ENCODE measurements at places on chromosomes 13 and 19. TPM values are rescaled to one million over a fixed set of nuclear protein-coding genes. Genes with fewer than 3 reads are reported as not detected.

The FFAR3 gene
- not detected for total RNA-seq

The FBN3 gene
- not detected for total RNA-seq

The FCAR gene
- total RNA-seq, result not detected

The PRR19 gene
- total RNA-seq, result 4.7 TPM

The MYH14 gene
- total RNA-seq, result 5.5 TPM

The MBD3L1 gene
- total RNA-seq, result not detected

The ZNF814 gene
- total RNA-seq, result 1.6 TPM

The PALM gene
- total RNA-seq, result 17.8 TPM

The AMER2 gene
- not detected for total RNA-seq

The FLT1 gene
- not detected for total RNA-seq

The FBXW9 gene
- total RNA-seq, result 13.4 TPM

The TBC1D17 gene
- total RNA-seq, result 20.1 TPM

The SIGLEC14 gene
- 0.12 TPM for total RNA-seq

The KLK12 gene
- not detected for total RNA-seq

The CSNK1A1L gene
- not detected for total RNA-seq

The MEIS3 gene
- total RNA-seq, result 39.1 TPM

The SELENOV gene
- not detected for total RNA-seq

The B3GNT8 gene
- total RNA-seq, result 0.21 TPM

The SRRM5 gene
- 0.93 TPM for total RNA-seq

The DACH1 gene
- total RNA-seq, result not detected

The ZNF134 gene
- total RNA-seq, result 8.7 TPM

The FREM2 gene
- total RNA-seq, result not detected

The LYPD3 gene
- total RNA-seq, result 0.45 TPM

The NKG7 gene
- not detected for total RNA-seq

The TPTE2 gene
- total RNA-seq, result not detected

The ERICH6B gene
- total RNA-seq, result not detected

The PRR20E gene
- not detected for total RNA-seq

The PBX4 gene
- 1.6 TPM for total RNA-seq

The FTL gene
- total RNA-seq, result 19,575 TPM

The TMC4 gene
- total RNA-seq, result 1.7 TPM

The SPINT2 gene
- 278 TPM for total RNA-seq

The FARSA gene
- 82.8 TPM for total RNA-seq

The OR4F17 gene
- total RNA-seq, result not detected

The LINGO3 gene
- total RNA-seq, result not detected

The DEDD2 gene
- total RNA-seq, result 89.7 TPM

The CGB5 gene
- 0.88 TPM for total RNA-seq

The MATK gene
- total RNA-seq, result 1.9 TPM

The CFAP97D2 gene
- not detected for total RNA-seq

The FXYD1 gene
- 0.08 TPM for total RNA-seq

The RNF113B gene
- total RNA-seq, result not detected

The PCSK4 gene
- total RNA-seq, result 0.78 TPM

The SLITRK6 gene
- total RNA-seq, result 0.39 TPM

The TMEM190 gene
- 2.6 TPM for total RNA-seq

The SPIB gene
- total RNA-seq, result 0.34 TPM

The C5AR1 gene
- total RNA-seq, result 1.4 TPM

The ESD gene
- 103 TPM for total RNA-seq

The VAV1 gene
- 6.3 TPM for total RNA-seq

Data from A549 treated with CORT108297 at 1 μM for 4 hours (cell line).